ENCODE measurements at places on chromosomes 4 and X. TPM values are rescaled to one million over a fixed set of nuclear protein-coding genes. Genes with fewer than 3 reads are reported as not detected.

- peak; percentile 89 for DNase-seq
These were observed 129.6 kb upstream of the MED14 start for GRCh38 chrX:40864972-40865371.

The SATL1 gene
- not detected for polyA plus RNA-seq

The UCP1 gene
- polyA plus RNA-seq = not detected

The PNMA5 gene
- not detected for polyA plus RNA-seq

The XG gene
- polyA plus RNA-seq = not detected

GRCh38 chrX:136636121-136636520 lies 11.8 kb upstream of the CD40LG start:
- DNase-seq = no peak

DNA sequence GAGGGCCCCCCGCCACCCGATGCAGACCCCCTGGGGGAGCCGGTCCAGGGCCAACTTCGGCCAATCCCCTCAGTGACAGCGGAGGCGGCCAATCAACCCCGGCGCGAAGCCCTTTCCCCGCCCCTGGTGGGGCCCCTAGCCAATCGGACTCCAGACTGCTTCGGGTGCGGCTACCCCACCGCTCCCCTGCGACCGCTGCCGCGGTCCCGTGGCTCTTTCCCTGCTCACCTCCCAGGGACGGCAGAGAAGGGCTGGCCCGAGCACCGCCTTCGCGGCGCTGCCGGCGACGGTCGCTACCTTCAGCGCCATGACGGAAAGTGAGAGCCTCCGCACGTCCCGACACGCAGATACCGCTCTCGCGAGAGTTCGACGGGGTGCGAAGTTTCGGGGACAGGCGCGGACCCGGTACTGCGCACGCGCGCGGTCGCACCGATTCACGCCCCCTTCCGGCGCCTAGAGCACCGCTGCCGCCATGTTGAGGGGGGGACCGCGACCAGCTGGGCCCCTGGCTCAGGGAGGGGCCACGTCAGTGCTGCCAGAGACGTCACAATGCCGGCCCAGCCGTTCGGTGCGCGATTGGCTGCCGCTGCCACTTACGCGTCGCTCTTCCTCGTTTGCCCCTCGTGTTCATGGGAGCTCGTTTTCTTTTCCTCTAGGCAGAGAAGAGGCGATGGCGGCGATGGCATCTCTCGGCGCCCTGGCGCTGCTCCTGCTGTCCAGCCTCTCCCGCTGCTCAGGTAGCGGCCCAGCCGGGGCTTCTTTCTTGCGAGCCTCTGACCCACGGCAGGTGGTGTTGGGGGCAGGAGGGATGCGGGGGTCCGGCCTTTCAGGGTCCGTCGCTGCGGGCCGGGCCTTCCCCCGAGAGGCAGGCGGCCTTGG lies at the start of the genes IDH3G and SSR4:
TSS of gene IDH3G (minus strand) at position 358 of the 879 bp plus-strand sequence. CDS start at position 309, 49 bp downstream.
TSS of gene SSR4 (plus strand) at position 651 of the 879 bp plus-strand sequence. CDS start at position 671, 20 bp downstream.
- peak; percentile 93 for DNase-seq

- no peak for DNase-seq
These were observed 613.9 kb downstream of the TECRL start for GRCh38 chr4:63795301-63795700.
